ENCODE measurements at places on chromosomes 13 and 19. TPM values are rescaled to one million over a fixed set of nuclear protein-coding genes. Genes with fewer than 3 reads are reported as not detected.

CGB2 gene
- not detected for total RNA-seq

STXBP2 gene
- total RNA-seq = 14.9 TPM

ITGBL1 gene
- total RNA-seq = 255 TPM

GJB6 gene
- total RNA-seq = not detected

FFAR2 gene
- not detected for total RNA-seq

B3GNT8 gene
- total RNA-seq = 2.3 TPM

TMEM38A gene
- total RNA-seq = 5.1 TPM

ZNF560 gene
- total RNA-seq = 0.33 TPM

ZNF568 gene
- 16.2 TPM for total RNA-seq

ZNF699 gene
- 9.6 TPM for total RNA-seq

PRR19 gene
- 0.23 TPM for total RNA-seq

ZNF66 gene
- total RNA-seq = 1.5 TPM

ZNF556 gene
- total RNA-seq = 0.07 TPM

FGF22 gene
- total RNA-seq = not detected

PRRG2 gene
- 0.65 TPM for total RNA-seq

C19orf81 gene
- total RNA-seq = not detected

CYP2A6 gene
- total RNA-seq = not detected

FAM216B gene
- total RNA-seq = not detected

MTUS2 gene
- total RNA-seq = 0.13 TPM

SMAD9 gene
- 8.3 TPM for total RNA-seq

ZNF581 gene
- 24.6 TPM for total RNA-seq

TRPM4 gene
- total RNA-seq = 27.5 TPM

SIGLECL1 gene
- total RNA-seq = not detected

ZNF580 gene
- total RNA-seq = 7.1 TPM

TMEM145 gene
- total RNA-seq = not detected

ZIC2 gene
- not detected for total RNA-seq

ZNF93 gene
- total RNA-seq = 2.9 TPM

JUND gene
- 146 TPM for total RNA-seq

NFIC gene
- total RNA-seq = 101 TPM

GAPDHS gene
- total RNA-seq = not detected

ACER1 gene
- total RNA-seq = not detected

CFAP97D2 gene
- total RNA-seq = not detected

SPTBN4 gene
- total RNA-seq = 1.2 TPM

STK11 gene
- 76.9 TPM for total RNA-seq

ZNF431 gene
- total RNA-seq = 7.7 TPM

NANOS3 gene
- total RNA-seq = not detected

COL5A3 gene
- total RNA-seq = 138 TPM

DAND5 gene
- 0.13 TPM for total RNA-seq

EBI3 gene
- total RNA-seq = not detected

ZNF709 gene
- total RNA-seq = 3.5 TPM

KIR2DL1 gene
- total RNA-seq = not detected

RUBCNL gene
- total RNA-seq = 2.7 TPM

NKPD1 gene
- 0.26 TPM for total RNA-seq

ONECUT3 gene
- total RNA-seq = not detected

LIM2 gene
- total RNA-seq = not detected

KLK13 gene
- total RNA-seq = not detected

DIAPH3 gene
- 4.7 TPM for total RNA-seq

ZNF582 gene
- total RNA-seq = 3.1 TPM

TMEM150B gene
- total RNA-seq = not detected

LGALS14 gene
- not detected for total RNA-seq

KIR2DL3 gene
- total RNA-seq = not detected

MAG gene
- total RNA-seq = not detected

URAD gene
- not detected for total RNA-seq

All from smooth muscle cell of the pulmonary artery (primary cell).